ENCODE measurements at places on chromosomes 12 and 14.
A peak's percentile ranks its signal among the peaks of the same experiment; 100 is the strongest.

- no peak for DNase-seq
Observed at GRCh38 chr14:28879573-28879996, 113.0 kb downstream of the FOXG1 start.

GRCh38 chr12:105462831-105463230, 132.3 kb downstream of the C12orf75 start:
- DNase-seq: no peak

DNA sequence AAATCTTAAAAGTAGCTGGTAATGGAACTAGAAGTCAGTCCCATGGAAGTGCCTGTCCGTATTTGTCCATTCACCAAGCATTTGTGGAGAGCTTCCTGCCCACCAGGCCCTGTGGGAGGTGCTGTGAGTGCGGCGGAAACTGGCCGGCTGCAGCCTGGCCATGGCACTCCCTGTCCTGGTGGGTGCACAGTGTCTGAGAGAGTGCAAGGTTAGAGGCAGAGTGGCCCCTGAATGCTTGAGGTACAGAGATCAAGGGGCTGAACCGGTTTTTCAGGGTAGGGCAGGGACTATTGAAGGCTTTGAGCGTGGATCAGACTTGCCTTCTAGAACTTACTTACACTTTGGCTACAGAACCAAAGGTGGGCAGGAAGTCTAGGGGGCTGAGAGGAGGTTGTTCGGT, 92.9 kb downstream of the ESR2 start:
- no peak for DNase-seq

DNA sequence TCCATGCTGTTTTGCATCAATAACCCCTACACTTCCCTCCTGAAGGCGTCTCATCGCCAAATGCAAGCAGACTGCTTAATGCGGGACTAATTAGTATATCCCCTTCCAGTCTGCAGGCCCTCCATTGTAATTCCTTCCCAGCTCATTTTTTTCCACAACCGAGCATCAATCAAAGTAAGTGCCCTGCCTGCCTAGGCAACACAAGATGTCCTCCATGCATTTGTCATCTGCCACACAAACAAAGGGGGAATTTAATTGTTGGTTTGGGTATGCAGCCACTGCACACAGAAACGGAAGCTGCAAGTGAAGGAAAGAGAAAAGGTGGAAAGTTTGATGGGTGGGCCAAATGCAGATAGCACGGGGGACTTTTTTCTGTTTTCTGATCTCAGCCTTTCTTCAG, 168.0 kb downstream of the EGLN3 start:
- DNase-seq: no peak

GRCh38 chr12:42380733-42381132, 54.8 kb downstream of the PPHLN1 start:
- DNase-seq: no peak

DNA sequence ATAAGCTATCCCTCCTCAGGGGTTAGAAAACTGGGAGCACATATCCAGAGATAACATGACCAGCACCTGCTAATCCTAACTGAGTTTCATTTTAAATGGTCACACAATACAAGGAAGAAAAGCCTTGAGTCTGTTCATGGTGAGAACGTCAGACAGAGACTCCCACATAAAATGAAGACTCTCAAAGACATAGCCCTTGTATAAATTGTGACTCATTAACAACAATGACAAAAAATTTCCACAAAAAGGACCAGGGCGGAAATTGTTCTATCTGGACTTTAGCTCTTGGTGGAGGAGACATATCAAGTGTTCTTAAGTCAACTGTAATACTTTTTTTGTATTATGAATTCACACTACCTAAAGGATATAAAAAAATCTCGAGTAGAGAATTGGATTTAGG, 313.7 kb upstream of the DCN start:
- DNase-seq: no peak

- DNase-seq: no peak
Observed at GRCh38 chr12:125549836-125550235, 484.6 kb downstream of the AACS start.

DNA sequence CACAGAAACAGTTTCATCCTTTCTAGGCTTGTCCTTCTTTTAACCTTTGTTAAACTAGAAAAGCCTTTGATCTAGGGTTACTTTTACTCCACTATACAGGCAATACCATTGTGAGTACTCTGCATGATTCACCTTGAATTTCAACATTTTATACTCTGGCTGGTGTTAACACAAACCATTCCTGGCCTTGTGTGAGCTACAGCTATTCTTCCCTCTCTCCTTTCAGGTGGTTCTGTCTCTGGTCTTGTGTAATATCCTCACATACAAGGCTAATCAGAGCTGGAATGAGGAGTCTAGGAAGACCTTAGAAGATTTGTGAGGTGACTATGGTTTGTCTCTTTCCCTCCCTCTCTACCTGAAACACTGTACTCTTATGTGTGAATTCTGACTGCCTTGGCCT, 837.4 kb upstream of the USP15 start:
- DNase-seq: no peak

DNA sequence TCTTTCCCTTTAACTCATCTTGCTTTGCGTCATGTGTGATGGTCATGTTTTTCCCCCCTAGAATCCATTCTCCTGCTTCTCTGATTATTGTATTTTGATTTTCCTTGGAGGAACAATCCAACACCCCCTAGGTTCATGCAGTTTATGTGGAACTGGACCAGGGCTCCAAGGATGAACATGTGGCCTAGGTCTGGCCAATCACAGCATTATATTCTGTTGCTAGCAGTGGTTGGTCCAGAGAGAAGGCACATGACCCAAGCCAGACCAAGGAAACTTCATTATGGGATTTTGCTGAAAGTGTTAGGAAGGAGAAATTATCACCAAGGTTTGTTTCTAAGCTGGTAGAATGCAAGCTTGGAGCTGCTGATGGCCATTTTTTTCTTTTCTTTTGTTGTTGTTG, 6.9 kb upstream of the PPTC7 start:
- DNase-seq: no peak

GRCh38 chr12:26987634-26988424, 26.4 kb downstream of the TM7SF3 start:
- DNase-seq: peak; percentile 48

- no peak for DNase-seq
Observed at GRCh38 chr12:114238808-114239207, 167.1 kb downstream of the TBX5 start.

DNA sequence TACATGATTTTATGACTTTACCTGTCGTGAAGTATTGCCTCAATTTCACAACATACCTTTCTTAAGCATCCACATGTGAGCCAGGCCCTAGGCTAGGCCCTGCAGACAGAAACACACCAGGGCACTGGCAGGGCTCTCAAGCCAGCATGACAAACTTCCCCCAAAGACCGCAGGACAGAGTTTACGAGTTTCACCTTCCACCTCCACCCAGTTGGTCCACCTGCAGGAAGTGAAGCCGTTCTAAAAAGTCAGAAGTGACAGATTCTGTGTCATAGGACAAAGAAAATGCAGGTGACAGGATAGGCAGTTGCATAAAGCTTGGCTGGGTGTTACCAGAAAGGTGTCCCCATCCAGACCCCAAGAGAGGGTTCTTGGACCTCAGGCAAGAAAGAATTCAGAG, 382.3 kb downstream of the PCNX1 start:
- no peak for DNase-seq

DNA sequence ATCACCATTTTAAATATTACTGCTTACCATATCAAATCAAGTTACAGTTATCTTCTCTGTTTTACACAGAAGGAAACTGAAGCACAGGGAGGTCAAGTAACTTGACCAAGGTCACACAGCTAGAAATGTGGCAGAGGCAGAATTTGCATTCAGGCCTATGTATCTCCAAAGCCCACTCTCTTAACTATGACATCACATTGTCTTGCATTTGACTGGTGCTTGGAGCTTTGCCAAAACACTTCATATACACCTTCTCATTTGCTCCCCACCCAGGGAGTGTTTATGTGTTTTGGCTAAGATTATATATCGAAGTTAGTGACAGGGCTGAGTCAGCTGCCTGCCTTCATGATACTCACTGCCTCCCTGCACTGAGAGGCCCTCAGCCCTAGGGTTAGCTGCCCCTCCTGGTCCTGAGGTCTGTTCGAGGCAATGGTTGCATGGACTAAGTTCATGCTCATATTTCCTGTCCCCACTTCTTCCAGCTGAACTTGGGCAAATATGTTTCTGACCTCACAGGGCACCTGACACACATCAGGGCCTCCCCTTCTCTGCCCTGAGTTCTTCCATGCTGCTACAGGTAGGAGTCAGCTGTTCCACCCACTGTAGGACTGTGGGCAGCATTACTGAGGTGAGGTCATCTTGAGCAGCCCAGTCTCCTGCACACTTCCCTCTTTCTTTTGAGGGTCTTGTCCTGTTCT, 1.8 kb downstream of the GALNT6 start:
- no peak for DNase-seq

DNA sequence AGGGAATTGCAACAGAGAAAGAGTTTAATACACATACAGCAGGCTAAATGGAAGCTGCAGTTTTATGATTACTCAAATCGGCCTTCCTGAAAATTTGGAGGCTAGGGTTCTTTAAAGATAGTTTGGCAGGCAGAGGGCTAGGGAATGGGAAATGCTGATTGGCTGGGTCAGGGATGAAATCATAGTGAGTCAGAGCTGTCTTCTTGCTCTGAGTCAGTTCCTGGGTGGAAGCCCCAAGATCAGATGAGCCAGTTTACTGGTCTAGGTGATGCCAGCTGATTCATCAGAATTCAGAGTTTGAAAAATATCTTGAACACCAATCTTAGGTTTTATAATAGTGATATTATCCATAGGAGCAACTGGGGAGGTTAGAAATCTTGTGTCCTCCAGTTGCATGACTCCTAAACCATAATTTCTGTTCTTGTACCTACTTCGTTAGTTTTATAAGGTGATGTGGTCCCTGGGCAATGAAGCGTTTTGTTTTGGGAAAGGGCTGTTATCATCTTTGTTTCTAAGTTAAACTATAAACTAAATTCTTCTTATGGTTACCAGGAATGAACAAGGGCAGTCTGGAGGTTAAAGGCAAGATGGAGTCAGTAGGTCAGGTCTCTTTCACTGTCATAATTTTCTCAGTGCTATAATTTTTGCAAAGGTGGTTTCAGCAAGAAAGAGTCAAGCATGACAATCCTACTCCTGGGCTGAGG, 257.8 kb upstream of the CCDC196 start:
- DNase-seq: no peak

GRCh38 chr12:94141892-94142291, 6.5 kb upstream of the PLXNC1 start:
- no peak for DNase-seq

DNA sequence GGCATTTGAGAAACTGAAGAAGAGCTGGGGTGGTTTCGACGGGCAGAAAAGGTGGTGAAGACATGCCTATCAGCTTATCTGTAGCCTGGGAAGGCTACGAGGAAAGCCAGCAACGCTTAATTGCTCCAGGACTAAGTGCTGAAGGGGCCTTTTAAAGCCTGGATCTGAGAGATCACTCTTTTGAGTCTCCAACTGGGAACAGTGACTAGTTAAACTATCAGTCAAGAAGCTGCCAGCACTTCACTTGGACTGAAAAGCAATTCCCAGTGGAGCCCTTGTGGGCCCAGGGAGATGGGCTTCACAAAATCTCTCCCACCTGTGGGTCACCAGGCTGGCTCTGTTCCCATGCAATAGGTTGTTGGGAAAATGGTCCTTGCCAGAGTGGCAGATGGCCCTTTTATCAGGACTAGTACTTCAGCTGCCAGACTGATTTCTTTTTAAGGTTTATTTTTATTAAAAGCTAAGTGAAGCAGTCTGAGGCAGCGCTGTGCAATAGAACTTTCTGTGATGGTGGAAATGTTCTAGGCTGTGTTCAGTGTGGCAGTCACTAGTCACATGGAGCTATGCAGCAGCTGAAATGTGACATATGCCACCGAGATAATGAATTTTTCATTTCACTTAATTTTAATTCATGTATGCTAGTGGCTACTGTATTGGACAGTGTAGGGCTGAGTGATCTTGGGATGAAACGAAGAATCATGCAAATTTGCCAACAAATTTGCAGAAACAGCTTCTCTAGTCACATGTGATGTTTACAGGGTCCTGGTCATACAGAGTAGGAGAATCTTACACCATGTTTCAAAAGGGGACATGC, 276.8 kb downstream of the PCNX1 start:
- DNase-seq: peak; percentile 90

DNA sequence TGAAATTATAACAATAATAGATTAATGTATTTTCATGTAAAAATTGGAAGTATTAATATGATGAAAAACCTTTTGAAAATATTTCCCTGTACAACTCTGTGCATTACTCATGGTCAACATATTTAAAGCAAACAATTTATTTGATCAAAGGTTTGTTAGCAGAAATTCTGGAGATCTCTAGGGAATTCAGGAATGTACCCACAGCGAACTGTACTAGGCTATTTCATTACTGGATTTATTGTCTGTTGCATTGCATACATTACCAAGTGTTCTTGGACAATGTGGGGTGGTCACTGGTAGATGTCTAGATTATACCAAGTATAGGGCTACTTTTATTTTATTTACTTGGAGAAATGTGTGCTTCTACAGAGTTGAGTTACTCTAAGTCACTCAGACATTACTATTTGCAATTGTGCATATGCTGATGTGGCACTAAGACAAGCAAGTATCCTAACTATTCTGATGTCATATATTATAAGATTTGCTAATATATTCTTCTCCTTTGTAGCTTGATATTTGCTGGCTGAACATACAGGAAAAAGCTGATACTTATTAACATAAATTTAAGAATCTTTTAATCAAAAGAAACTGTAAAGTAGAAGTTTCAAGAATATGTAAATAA, 323.3 kb downstream of the CCER1 start:
- DNase-seq: no peak

DNA sequence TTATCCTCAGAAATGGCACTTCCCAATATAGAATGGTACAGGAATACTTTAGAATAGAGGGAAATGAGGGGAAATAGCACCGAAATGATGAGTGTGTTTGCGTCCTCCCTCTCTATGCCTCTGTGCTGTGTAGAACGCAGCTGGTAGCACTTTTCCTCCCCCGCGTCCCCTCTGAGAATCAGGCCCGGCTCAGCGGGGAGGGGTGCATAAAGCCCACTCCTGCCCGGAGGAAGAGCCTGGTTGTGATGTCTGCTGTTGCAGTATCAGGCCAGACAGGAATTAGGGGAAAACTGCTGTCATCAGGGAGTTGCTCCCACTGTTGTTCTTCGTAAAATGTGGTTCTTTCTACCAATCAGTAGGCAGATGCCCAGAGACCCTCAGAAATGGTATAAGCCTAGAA, 76.0 kb downstream of the GALNT8 start:
- no peak for DNase-seq

GRCh38 chr14:62209287-62209899, 447.2 kb downstream of the SNAPC1 start:
- DNase-seq: no peak

GRCh38 chr14:24443053-24443665, 583 bp upstream of the SDR39U1 start:
- DNase-seq: no peak

GRCh38 chr12:75971253-75971652, 60.3 kb downstream of the PHLDA1 start:
- DNase-seq: no peak

GRCh38 chr12:68601767-68602166, 8.9 kb upstream of the RAP1B start:
- no peak for DNase-seq

DNA sequence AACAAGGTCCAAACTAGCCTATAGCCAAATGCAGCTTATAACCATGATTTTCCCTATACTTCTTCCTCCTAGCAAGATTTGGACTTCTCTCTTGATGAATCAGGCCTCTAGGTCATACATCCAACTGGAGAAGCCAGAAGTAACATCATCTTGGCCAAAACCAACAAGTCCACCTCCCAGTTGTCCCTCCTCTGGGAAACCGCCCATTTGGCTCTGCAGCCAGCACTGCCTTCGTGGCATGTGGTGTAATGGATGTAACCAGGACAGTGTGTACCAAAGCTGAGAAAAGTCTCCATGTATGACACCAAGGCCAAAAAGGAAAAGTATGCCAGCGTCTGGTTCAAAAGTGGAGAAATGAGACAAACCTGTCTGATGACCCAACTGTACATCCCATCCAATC, 59.3 kb upstream of the VASH1 start:
- no peak for DNase-seq

Data from DMS79 treated with DMSO at 0.1 percent for 48 hours (cell line).